Glomerular endothelial cell (primary cell): ENCODE measurements at places on chromosomes 16 and 17. TPM values are rescaled to one million over a fixed set of nuclear protein-coding genes. Genes with fewer than 3 reads are reported as not detected.

The KRTAP3-1 gene
- total RNA-seq, result not detected in 2 replicates

The TMEM94 gene
- 33.1 and 63.9 TPM in 2 replicates for total RNA-seq

The MTHFSD gene
- 10.1 and 19.2 TPM in 2 replicates for total RNA-seq

The MAP3K3 gene
- 68.0 and 82.5 TPM in 2 replicates for total RNA-seq

The TOM1L1 gene
- total RNA-seq, result 5.0 and 8.8 TPM in 2 replicates

The KRTAP4-3 gene
- total RNA-seq, result not detected in 2 replicates

The CCL3 gene
- total RNA-seq, result not detected in 2 replicates

The PHF23 gene
- 42.9 and 53.0 TPM in 2 replicates for total RNA-seq

The NUP88 gene
- total RNA-seq, result 57.9 and 78.1 TPM in 2 replicates

The NPIPA1 gene
- total RNA-seq, result 21.6 and 34.2 TPM in 2 replicates

The PRKCB gene
- total RNA-seq, result not detected in 2 replicates

The CHST5 gene
- 0.12 TPM in 1 of 2 replicates, not detected in the other for total RNA-seq

The CA7 gene
- total RNA-seq, result not detected in 2 replicates

The HOXB9 gene
- total RNA-seq, result 14.5 and 16.7 TPM in 2 replicates

The FTSJ3 gene
- total RNA-seq, result 35.5 and 53.9 TPM in 2 replicates

The GRB7 gene
- total RNA-seq, result not detected in 2 replicates

The ZDHHC7 gene
- 71.7 and 72.6 TPM in 2 replicates for total RNA-seq
